ENCODE measurements at places on chromosomes 16 and 17. TPM values are rescaled to one million over a fixed set of nuclear protein-coding genes. Genes with fewer than 3 reads are reported as not detected.

- DNase-seq: no peak
These were observed 58.7 kb downstream of the KLHDC4 start for GRCh38 chr16:87707097-87707496.

DNA sequence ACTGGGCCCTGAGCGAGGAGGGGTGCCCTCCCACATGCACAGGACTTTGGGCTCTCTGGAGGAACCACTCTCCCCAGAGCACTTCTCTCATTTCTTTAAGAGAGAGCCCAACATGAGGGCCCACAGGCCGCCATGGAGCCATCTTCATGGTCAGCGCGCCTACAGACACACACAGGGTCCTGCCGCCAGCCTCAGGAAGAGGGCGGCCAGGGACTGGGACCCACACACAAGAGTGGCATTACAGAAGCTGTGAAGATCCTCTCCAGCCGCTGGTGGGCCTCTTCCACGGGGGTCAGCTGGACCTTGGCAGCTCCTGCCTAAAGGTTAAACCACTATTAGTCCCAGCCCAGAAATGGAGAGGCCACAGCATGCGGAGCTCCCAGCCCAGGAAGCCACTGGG, 54.5 kb downstream of the MYO18A start:
- no peak for DNase-seq

DNA sequence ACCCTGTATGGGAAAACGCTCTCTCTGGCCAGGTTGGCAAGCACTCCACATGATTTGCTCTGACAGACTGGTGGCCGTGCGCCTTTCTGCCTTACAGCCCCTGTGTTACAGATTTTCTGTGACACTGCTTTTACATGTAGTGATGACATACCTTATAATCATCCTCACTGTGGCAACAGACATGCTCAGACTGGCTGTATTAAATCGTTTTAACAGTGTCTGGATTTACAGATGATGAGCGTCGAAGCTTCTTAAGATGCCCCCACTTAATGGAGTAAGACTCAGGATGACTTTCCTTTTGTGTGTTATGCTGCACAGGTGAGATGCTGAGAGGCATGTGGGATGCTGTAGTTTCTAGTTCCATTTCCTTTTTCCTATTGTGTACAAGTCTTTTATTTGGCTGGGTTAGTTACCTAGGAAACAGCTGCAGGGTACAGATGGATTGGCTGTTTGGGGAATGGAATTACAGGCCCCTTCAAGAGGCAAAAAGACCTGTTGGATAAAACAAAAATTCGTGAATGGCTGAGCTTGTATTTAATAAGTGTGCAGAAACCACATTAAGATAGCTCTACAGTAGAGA, 20.9 kb upstream of the VWA3A start:
- DNase-seq: no peak

DNA sequence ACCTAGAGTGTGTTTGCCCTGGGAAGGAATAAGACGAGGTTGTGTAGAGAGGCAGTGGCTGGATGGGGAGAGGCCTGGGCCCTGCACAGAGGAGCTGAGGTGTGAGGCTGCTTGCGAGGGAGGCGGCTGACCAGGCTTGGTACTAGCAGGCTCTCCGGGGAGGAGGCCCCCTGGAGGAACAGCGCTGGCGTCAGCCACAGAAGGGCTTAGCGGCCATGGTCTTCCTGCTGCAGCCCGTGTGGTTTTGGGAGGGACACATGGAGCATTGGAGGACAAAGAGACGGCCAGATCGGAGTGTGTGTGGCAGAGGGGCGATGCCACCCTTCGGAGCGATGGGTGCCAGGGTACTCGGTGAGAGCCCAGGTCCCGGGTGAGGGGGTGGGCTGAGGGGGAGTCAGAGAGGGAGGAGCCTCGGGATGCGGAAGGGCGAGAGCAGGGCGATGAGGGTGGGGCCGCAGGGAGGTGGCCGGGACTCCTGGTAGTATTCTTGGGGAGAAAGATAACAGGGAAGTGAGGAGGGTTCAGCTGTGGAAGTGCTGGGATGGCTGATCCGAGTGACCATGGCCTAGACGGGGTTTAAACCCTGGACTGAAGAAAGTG, 8.3 kb downstream of the BANP start:
- DNase-seq: no peak

Gene UTS2R
- total RNA-seq: 0.18 TPM

Gene SEPTIN12
- not detected for total RNA-seq

All from SJSA1 (cell line).